Right kidney (tissue), 9 donors: ENCODE measurements at places on chromosomes 5 and 9.

DNA sequence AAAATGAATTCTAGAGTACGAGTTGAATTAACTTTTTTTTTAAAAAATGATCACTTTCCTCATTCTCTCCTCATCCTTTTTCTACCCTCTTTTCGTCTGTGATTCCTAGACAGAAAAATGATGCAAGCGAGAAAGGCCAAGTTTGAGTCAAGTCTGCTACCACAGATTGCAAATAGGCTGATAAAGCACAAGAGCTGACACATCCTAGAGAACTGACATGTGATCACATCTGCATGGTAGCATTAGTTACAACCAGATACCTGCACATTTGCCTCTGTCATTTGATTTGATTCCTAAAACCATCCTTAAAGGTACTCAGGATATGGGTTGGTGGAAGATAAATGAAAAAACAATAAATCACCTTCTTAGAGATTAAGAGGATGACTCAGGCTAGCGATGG lies 225.4 kb upstream of the PPP1R2B start:
- DNase-seq, result no peak

- no peak for DNase-seq
These were observed 925.3 kb upstream of the CDH10 start for GRCh38 chr5:25570067-25570583.

DNA sequence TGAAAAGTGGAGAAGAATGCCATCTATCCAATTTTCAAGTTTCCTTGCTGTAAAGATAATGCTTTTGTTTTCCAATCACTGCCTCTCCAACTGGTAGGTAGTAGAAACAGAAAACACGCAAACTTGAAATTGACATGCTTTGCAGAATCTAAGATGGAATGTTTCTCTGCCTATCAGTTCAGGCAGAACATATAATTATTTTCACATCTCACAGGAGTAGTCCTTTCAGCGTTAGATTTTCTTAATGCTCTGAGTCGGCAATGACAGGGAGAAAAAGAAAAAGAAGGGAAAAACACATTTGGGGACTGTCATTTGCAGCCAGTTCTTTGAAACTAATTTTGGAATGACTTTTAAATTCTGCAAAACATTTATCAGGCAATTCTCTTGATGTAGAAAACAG lies 818.7 kb upstream of the PTPRD start:
- no peak for DNase-seq

GRCh38 chr9:12271421-12271891 lies 421.7 kb upstream of the TYRP1 start:
- DNase-seq, result no peak

DNA sequence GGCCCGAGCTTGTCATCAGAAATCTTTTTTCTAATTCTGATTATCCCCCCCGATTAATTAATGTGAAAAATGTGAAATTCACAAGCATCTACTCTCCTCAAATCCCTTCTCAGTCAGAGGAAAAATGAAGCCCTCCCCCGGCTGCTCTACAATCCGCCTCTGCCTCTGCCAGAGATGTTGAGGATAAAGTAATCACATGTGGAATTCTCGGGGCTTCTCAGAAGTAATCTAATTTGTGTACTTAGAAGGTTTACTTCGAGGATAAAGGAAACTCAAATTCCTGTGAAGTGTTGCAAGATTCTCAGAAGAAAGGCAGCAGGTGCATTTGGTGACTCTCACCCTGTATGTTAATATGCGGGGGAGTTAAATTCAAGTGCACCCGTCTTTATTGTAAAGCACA lies 726.1 kb upstream of the ADAMTS16 start:
- no peak for DNase-seq

DNA sequence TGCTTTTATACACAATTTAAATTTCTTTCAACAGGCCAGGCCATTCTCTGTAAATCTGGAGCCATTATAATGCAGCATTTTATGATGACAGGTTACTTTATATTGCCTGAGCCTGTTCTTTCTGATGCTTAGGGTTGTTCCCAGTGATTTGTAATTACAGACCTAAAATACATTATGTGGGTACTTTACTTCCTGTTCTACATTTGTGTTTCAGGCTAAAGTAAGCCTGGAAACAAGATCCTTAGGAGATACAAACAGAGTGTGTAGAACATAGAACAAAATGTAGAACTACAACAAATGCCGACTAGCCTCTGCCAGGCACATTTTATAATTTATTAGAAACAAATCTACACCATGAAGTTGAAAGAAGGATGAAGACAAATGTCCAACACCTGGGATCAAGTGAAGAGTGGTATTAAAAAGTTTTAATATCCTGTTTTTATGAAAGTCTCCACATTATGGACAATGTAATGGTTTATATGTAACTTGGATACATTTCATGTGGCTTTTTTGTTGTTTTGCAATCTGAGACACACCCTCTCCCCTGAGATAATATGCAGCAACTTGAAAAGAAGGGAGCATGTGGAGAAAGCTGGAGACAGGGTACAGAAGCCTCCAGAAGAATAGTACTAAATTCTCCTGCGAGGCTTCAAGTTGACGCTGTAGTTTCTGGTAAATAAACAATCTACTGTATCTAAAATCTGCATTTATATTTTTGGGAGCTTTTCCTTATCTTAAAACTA lies 46.9 kb downstream of the VCAN start:
- no peak for DNase-seq

GRCh38 chr9:33163433-33164137 lies 3.6 kb downstream of the B4GALT1 start:
- no peak for DNase-seq

DNA sequence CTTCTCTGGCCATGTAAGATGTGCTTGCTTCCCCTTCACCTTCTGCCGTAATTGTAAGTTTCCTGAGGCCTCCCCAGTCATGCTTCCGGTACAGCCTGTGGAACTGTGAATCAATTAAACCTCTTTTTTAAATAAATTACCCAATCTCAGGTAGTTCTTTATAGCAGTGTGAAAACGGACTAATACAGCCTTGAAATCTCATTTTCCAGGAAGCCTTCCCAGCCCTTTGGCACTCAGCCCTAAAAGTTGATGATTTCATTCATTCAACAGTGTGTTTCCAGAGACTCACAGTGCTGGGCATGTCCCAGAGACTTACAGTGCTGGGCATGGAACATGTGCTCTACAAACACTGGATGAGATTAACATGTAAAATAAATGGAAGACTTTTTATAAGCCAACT lies 135.8 kb downstream of the DCP2 start:
- DNase-seq, result no peak

GRCh38 chr5:82355496-82355895 lies 77.3 kb upstream of the RPS23 start:
- DNase-seq, result no peak

GRCh38 chr9:79591458-79591857 lies 19.7 kb downstream of the TLE4 start:
- no peak for DNase-seq

DNA sequence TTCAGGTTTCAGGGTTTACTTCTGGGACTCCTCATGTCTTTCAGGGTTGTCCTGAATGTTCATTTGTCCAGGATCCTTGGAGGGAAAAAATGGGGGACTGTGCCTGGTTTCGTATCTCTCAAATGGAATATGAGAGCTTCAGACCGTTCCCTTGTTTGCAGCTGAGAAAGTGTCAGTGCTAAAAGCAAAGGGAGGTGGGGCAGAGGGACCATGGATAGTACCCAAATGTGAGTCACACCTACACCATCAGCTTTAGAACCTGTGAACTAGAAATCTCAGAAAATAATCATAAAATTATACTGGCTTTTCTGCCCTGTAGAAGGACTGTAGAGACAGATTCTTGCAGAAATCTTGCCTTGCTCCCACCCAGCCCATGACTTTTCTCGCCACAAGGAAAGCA lies 84.3 kb upstream of the TAF11L2 start:
- DNase-seq, result no peak

GRCh38 chr9:121883281-121884056 lies 209.6 kb downstream of the TTLL11 start:
- no peak for DNase-seq

- no peak for DNase-seq
These were observed 126.4 kb upstream of the PRLR start for GRCh38 chr5:35356725-35357124.

DNA sequence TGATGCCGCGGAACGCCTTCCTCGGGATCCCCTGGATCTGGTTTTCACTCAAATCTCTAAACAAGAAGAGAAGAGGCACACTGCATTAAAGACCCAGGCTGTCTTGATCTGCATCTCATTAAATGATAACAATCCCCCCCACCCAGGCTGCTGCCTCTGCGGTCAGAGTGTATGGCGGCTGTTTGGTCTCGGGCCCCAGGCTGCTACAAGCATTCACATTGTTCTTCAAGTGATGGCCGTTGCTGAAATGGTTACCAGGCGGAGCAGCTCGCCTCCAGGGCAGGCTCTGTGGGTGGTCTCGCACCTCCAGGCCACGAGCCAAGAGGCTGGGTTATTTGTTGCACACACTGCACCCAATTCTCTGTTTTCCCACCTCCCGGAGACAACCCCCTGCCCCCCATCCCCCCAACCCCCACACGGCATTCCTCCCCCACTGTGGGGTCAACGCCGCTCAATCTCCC lies 304.1 kb upstream of the PANK3 start:
- DNase-seq, result no peak

DNA sequence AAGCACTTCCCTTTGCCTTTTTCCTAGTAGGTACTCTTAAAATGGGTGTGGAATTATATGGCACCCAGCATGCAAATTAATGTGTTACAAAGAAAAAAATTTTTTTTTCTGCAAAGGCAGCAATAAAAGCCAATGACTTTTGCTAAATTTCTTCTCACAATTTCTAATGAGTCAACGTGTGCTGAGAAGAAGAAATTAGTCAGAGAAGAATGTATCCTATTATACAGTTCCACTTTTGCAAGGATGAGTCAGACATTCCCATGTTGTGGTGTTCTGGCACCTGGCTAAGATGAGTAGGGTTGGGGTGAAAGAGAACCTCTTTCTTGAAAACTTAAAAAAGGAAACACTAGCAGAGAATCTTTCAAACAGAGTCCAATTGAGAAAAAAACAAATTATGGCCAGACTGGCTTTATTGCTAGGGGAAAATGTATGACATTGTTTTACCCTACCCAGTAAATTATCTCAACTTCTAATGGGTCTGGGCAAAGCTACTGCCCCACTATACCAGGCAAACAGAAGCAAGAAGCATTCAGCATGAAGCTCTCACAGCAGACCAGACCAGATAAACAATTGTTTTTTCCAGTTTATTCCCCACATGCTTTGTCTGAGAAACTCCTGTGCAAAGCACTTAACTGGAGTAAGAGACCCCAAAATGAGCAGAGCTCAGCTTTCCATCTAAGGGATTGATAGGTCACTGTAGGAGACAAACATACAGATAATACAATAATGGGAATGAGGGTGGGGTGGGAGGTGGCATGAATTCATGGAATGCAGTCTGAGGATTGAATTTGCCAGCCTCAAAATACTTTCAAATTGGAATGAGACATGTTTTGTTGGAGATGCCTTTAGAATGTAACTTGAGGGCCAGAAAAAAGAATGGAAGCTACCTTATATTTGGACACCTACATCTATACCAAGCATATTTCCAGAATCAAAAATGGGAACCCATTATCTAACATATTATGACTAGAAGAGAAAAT lies 220.8 kb upstream of the RFX3 start:
- DNase-seq, result no peak

GRCh38 chr9:69627281-69627680 lies 44.9 kb downstream of the APBA1 start:
- DNase-seq, result no peak

- no peak for DNase-seq
These were observed 3.6 kb downstream of the F12 start for GRCh38 chr5:177405805-177406204.

DNA sequence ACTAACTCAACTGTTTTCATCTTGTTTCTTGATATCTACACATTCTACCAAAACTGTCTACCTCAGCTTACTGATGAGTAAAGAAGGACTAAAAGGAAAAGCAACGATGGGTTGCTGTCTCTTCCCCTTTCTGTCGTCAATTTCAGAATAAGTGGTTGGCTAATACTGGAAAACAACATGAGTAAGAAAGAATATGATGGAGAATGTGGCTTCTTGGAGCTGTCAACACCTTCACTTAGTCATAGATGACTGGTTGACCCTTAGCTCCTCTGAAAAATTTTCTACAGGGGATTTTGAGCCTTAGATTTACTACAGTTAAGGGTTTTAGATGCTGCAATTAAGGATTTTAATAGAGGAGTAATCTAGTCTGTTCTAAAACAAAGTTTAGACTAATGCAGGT lies 797.9 kb downstream of the TLE4 start:
- DNase-seq, result no peak

GRCh38 chr9:86187121-86187520 lies 72.3 kb downstream of the C9orf153 start:
- no peak for DNase-seq

GRCh38 chr9:71003346-71003745 lies 118.1 kb downstream of the TRPM3 start:
- no peak for DNase-seq

DNA sequence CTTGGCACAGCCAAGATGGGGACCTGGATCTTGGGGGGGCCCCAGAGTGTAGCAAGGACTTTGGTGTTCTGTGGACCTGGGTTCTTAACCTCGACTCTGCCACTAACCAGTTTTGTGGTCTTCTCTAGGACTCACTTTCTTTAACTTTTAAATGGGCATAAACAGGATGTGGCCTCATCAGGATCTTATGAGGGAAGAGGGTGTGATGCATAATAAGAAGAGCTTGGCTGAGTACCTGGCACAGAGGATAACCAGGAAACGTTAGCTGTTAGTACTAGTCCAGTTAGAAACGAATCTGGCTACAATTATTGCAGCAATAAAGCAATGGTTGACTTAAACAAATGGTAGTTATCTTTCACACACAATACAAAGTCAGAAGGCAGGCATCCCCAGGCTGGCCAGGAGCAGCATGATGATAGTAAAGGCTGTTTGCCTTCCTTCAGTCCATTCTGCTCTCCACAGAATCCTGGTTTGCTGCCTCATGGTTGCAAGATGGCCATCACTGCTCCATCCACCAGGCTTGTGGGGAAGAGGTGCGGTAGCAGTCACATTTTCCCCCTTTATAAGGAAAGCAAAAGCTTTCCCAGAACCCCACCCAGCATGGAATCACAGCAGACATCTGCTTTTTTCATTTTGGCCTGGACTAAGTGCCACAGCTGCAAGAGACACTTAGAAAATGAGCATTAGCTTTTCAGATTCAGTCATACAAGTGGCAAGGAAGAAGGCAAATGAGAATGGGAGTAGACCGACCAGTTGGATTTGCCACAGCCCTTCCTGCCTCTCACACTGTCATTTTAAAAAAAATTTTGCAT lies 225.0 kb downstream of the AOPEP start:
- no peak for DNase-seq

GRCh38 chr5:6780802-6781391 lies 67.7 kb downstream of the TENT4A start:
- DNase-seq, result no peak

DNA sequence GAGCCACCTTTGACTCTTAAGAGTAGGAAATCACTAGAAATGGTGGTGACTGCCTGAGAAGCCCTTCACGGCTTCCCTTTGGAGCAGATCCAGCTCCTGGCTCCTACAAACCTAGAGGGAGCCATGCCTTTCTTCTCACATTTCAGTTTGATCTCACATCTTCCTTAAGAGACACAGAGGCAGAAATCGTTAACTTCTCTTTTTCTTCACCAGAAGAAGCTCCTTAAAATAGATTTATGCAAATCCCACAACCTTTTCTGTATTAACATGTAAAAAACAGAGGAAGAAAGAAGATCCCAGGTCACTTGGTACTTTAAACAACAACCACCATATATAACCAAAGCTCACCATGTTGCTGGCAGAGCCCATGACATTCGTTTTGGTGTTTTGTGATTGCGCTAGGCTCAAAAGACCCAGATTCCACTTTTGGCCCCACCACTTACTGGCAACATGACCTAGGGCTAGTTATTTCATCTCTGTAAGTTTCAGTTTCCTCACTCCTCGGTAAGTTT lies 29.6 kb downstream of the PAX5 start:
- no peak for DNase-seq
